Bronchial smooth muscle cell (primary cell): ENCODE measurements at places on chromosomes 2 and 18. TPM values are rescaled to one million over a fixed set of nuclear protein-coding genes. Genes with fewer than 3 reads are reported as not detected.

Gene AQP12B
- total RNA-seq: not detected in 2 replicates

Gene VSNL1
- total RNA-seq: 0.17 and 0.47 TPM in 2 replicates

Gene FABP1
- 0.09 TPM in 1 of 2 replicates, not detected in the other for total RNA-seq

Gene FAP
- total RNA-seq: 46.5 and 157 TPM in 2 replicates

Gene CIDEA
- total RNA-seq: 0.63 TPM in 1 of 2 replicates, not detected in the other

Gene PLGLB2
- total RNA-seq: 0.63 and 0.77 TPM in 2 replicates

Gene ASAP2
- total RNA-seq: 18.6 and 20.1 TPM in 2 replicates

Gene LMAN2L
- total RNA-seq: 21.0 and 27.7 TPM in 2 replicates

Gene UCN
- total RNA-seq: 0.16 and 0.26 TPM in 2 replicates

Gene IL36B
- not detected in 2 replicates for total RNA-seq

Gene UGT1A5
- total RNA-seq: not detected in 2 replicates
